Epithelial cell of proximal tubule (primary cell): ENCODE measurements at places on chromosomes 1 and 21. TPM values are rescaled to one million over a fixed set of nuclear protein-coding genes. Genes with fewer than 3 reads are reported as not detected.
A peak's percentile ranks its signal among the peaks of the same experiment; 100 is the strongest.

OVAAL gene
- total RNA-seq, result not detected in 2 replicates

DNA sequence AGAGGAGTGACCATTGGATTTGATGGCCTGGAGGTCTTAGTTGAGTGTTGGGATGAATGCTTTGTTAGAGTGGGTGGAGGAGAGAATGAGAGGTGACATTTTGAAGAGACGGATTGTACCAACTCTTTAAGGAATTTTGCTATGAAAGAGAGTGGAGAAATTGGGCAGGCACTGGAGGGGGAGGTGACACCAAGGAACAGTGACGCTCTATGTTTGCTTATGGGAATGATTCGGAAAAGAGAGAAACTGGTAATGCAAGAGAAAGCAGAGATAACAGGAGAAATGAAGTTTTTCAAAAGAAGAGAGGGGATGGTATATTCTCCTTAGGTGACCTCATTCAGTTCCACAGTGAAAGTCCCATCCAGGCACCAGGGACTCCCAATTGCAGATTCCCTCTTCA is 24.5 kb upstream of the PADI2 start:
- DNase-seq, result no peak

UBL4B gene
- total RNA-seq, result not detected in 2 replicates

- DNase-seq, result no peak
Observed at GRCh38 chr1:18947570-18947969, 8.9 kb downstream of the IFFO2 start.

GRCh38 chr21:37402251-37402867 is 35.8 kb downstream of the DYRK1A start:
- DNase-seq, result no peak

GRCh38 chr1:18776777-18777176 is 82.7 kb downstream of the TAS1R2 start:
- no peak for DNase-seq

GRCh38 chr1:186578325-186579016 is 101.8 kb downstream of the PTGS2 start:
- no peak for DNase-seq

HSD11B1 gene
- 0.75 TPM in 1 of 2 replicates, not detected in the other for total RNA-seq

DNA sequence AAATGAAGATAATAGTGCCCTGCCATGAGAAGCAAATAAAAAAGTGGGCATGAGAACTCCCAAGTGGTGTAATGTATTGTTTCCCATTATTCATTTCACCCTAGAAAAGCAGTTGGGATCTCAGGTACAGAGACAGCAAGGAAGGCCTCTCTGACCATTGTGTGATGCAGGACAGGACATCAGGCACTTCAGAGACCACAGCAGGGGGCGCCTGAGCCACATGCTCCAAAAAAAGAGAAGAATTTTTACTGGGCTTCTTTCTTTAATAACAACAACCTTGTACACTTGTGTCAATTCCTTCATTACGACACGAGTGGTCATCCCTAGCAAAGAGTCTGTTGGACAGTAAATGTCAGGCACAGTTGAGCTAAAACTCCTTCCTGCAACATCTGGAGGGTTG is 533.3 kb downstream of the OMA1 start:
- DNase-seq, result no peak

GRCh38 chr1:1050577-1051052 is 23.5 kb downstream of the RNF223 start:
- no peak for DNase-seq

GRCh38 chr1:50516056-50516455 is 92.8 kb upstream of the DMRTA2 start:
- no peak for DNase-seq

DNA sequence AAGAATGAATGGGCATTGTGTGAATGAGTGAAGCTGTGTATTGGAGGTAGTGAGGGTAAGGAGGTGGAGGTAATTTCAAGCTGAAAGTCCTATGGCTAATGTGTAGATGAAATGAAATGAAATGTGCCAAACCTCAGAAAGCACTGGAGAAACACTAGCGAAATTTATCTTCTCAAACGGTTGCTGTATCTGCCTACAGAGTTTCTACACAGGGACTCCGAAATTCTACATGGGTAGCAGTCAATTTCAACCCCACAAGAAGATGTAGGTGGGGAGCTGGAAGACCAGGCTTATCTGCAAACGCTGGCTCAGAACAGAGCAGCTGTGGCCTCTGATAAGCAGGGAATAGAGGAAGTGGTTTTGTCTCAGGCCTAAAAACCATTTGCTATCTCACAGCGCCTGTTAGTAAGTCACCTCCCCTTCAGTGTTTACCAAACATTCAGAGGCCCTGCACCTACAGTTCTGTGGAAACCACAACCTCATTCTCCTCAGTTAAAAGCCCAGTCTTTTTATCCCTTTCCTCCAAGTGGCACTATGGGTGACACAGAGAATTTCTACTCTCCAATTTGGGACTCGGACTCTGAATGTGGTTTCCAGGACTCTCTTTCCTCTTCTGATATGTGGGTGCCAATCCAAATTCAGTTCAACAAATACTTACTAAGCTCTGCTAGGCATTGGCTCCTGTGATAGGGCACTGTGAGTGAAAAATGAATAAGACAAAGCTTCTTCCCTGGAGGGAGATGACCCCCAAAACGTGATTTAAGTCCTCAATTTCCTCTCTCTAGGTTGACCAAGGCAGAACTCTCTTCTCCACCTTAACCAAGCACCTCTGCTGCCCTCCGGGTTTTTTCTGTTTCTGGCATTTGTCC is 17.2 kb upstream of the SLAMF6 start:
- no peak for DNase-seq

- no peak for DNase-seq
Observed at GRCh38 chr1:245978915-245979314, 528.2 kb downstream of the SMYD3 start.

CD84 gene
- total RNA-seq, result not detected in 2 replicates

DNA sequence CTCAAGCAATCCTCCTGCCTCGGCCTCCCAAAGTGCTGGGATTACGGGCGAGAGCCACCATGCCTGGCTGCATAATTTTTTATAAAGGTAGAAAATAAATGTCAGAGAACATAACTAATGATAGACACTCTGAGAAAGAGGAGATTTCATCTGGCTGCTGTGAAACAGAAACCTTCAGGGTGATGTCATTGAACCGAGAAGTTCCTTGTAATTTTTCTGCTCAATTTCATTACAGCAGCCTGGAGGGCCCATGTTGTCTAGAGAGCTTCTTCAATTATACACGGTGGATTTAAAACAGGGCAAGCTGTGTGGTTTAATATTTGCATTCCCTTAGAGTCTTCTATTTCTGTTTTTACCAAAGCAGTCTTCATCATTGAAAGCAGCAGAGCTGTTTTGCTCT is 64.3 kb upstream of the MORC3 start:
- no peak for DNase-seq

- DNase-seq, result no peak
Observed at GRCh38 chr1:118504867-118505266, 319.8 kb upstream of the SPAG17 start.

GRCh38 chr1:110007046-110007830 is 22.7 kb downstream of the AHCYL1 start:
- DNase-seq, result no peak

- DNase-seq, result no peak
Observed at GRCh38 chr1:161092621-161093028, 3.3 kb upstream of the NECTIN4 start.

GRCh38 chr1:58585581-58586151 is 8.6 kb upstream of the TACSTD2 start:
- no peak for DNase-seq

DNA sequence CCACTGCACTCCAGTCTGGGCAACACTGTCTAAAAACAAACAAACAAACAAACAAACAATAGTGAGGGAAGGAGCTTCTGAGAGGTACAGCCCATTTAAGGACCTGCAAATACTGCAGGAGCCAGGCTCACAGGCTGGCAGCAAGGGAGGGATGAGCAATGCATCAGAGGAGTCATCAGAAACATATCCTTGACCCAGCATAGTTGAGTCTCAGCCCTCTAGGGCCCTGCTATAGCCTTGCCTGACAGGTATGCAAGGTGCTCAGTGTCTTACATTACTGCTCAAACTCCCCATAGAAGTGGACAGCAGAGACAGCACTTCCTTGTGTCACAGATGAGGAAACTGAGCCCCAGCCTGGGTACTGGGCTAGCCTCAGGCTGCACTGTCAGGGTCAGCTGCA is 7.3 kb upstream of the TTC4 start:
- DNase-seq, result no peak

TBX19 gene
- total RNA-seq, result 0.29 and 1.3 TPM in 2 replicates

- no peak for DNase-seq
Observed at GRCh38 chr1:198936371-198937083, 297.7 kb downstream of the PTPRC start.

DNA sequence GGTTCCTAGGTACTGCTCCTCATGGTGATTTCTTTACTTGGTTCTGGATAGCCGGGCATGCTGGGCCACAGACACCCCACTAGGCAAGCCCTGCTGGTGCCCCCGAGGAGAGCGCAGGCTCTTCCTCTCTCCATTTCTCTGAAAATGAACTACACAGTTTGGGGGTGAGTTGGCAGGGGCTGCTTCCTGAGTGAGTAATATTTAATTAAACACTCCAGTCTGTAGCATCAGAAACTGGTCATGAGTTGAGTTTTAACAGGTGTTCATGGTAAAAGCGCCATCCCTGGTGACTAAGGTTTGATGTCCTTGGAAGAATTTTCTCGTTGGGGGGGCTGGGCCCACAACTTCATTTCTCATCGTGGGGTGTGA is 1.7 kb downstream of the SPSB1 start:
- DNase-seq, result peak; percentile 52

DNA sequence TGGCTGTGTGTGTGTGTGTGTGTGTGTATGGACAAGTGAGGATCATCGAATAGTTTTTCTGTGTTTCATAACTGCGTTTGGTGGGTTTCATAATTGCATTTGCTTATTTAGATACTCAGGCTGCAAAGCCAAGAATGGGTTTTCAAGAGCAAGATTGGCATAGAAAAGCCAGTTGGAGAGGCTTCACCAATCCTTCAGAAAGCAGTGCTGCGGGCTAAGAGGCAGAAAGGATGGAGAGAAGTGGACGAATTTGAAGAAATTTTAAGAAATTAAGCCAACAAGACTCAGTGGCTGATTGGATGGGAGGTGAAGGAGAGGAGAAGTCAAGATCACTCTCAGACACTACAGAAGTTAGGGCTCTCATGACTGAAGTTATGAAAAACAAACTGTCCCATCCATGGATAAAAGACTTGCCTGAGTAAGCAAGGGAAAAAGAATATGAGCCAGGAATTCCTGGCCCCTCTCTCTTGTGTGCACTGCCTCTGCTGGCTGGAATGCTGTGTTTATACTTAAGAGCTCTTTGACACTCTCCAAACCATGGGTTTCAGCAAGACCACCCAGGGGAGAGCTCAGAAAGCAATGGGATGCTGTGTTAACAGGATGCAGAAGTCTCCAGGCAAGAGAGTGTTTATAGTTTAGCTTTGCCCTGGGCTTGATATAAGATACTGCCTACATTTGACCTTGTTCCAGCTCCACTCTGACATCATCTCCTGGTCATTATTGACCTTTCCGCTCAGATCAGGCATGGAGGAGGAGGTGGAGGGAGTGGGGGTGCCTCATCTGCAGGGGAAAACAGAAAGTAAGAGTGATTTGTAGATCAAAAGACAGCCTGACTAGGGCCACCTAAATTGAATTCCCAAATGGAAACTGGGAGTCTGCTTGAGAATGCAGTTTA is 232.0 kb upstream of the PLXNA2 start:
- peak; percentile 23 for DNase-seq

NR1I3 gene
- not detected in 2 replicates for total RNA-seq

- no peak for DNase-seq
Observed at GRCh38 chr1:155272466-155273342, 600 bp downstream of the CLK2 start.

MAP3K21 gene
- 7.3 and 11.0 TPM in 2 replicates for total RNA-seq

TMPRSS2 gene
- total RNA-seq, result 1.8 and 9.1 TPM in 2 replicates

GRCh38 chr1:18118078-18118477 is 10.5 kb downstream of the IGSF21 start:
- DNase-seq, result no peak

GRCh38 chr1:182720463-182720862 is 36.1 kb upstream of the RGS8 start:
- DNase-seq, result no peak

DNA sequence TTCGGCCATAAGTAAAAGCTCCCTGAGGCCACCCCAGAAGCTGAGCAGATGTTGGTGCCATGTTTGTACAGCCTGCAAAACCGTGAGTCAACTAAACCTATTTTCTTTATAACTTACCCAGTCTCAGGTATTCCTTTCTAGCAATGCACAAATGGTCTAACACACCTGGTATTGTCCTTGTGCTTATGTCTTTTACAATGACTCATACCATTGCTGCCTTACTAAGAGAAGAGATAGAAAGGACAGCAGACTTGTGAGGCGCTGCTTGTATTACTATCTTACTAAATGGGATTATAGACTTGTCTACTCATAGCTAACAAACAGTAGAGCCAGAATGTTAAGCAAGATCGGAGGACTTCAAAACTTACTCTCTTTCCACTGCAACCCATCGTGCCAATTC is 18.5 kb upstream of the CYYR1 start:
- no peak for DNase-seq
